ELR (cell line): ENCODE measurements at places on chromosomes 6 and 20.

- DNase-seq, result no peak
Observed at GRCh38 chr6:38501931-38502330, 137.8 kb downstream of the BTBD9 start.

DNA sequence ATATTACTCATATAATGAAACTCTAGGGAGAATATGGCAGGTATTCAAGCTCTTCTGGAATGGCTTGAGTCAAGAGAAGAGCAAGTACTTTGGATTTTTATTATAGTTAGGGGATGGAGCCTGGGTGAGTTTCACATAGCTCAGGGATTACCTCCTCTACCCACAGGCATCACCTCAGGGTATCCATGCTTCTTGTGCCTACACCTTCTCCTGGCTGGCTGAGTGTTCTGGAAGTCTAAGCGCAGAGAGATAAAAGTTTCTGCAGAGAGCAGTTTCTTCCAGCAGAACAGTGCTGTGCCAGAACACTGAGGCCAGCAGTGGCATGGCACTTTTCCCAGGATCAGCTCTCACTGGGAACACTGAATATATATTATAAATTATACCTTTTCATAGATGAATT, 199.7 kb upstream of the KCNQ5 start:
- DNase-seq, result peak; percentile 75

GRCh38 chr6:111804627-111805235, 68.5 kb downstream of the FYN start:
- DNase-seq, result peak; percentile 55

GRCh38 chr6:170294298-170294730, 3.4 kb upstream of the DLL1 start:
- no peak for DNase-seq

DNA sequence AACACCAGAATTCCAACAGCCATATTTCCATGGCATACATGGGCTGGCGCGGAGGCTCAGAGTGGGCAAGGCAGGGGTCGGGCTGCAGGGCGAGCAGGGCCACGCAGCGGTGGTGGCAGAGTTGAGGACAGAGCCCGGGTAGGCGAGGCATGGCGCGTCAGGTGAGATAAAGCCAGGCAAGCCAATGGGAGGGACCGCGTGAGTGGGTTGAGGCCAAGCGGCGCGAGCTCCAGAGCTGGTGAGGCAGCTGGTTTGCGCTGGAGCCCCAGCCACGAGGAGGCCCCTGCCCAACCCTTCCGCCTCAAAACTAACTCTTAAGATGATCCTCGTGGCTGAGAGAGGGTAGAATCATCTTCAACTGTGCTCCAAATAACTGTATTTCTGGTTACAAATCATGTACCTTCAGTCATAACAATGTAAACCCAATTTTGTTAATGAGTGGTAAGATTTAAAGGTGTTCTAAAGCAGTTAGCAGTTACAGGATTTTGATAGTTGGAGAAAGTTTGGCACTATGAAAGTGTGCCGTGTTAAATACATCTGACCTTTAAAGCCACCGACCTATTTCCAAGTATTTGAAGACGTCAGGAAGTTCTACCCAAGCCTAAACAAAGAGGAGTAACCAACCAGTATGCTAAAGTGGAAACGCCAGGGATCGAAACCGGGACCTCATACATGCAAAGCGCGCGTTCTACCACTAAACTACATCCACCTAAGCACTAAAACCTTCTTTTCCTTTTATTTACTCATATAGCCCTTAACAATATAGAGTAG, 107.9 kb downstream of the GPX5 start:
- DNase-seq, result no peak

DNA sequence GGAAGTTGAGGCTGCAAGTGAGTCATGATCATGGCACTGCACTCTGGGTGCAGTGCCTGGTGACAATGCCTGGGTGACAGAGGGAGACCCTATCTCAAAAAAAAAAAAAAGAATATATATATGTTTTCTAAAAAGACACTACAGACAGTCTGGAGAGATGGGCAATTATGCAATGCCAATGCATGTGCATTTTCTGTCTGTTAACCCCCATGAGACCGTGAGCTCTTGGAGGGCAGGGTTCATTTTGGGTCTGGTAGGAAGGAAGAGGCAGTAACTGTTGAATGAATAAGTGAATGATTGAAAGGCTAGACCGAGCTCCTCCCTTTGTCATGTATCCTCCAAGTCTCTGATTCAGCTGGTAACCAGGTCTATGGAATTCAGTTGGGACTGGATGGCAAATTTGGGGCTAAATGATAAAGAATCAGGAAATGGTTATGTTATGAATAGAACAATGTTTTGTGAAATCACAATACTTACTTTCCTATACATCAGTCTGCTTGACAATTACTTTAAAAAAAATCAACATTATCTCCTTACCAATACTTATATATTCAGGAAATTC, 5.6 kb upstream of the BLCAP start:
- DNase-seq, result no peak
